ENCODE measurements at places on chromosomes 16 and 17.

GRCh38 chr16:24013864-24014645, 178.3 kb downstream of the PRKCB start:
- DNase-seq = peak; percentile 35

DNA sequence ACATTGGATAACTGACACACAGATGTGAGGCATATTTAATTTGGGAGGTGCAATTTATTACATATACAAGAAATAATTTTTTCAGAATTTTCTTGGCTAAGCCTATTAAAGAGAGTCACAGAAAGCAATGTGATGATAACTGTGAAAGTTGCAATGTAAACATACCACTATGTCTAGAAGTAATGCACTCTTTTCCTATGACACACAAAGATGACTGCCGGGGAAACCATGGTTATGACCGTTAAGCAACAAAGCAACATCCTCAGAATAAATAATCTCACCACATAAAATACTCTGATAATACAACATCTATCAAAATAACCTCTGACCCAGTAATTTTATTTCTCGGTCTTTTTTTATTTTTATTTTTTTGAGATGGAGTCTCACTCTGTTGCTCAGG, 10.5 kb upstream of the QRICH2 start:
- no peak for DNase-seq

DNA sequence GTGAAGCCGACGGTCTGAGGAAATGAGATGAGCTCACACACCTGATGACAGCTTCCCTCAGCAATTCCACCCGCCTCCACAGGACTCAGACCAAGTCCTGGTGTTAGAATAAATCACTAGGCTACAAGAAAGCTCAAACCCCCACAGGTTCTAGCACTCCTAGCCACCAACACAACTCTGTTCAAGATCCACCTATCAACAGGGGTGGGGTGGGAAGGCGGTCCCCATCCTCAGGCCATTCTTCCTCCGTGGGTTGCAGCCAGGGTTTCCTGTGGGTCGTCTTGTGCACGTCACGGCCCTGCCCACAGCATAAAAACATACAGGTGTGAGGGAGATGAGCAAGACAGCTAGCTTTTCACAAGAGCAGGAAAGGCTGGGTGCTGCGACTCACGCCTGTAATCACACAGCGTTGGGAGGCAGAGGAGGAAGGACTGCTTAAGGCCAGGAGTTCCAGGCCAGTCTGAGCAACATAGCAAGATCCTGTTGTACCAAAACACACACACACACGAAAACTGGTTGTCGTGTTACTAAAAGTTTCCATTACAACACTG, 81.1 kb downstream of the ANKRD11 start:
- DNase-seq = peak; percentile 34

GRCh38 chr16:49453983-49454382, 80.4 kb downstream of the C16orf78 start:
- DNase-seq = no peak

- no peak for DNase-seq
These were observed 59.4 kb downstream of the EFCAB5 start for GRCh38 chr17:30000755-30001257.

GRCh38 chr17:81238815-81239713, at the start of the genes NDUFAF8 and TEPSIN:
Gene NDUFAF8 (plus strand): TSS chr17:81239318. CDS start chr17:81239364, 46 bp downstream.
Gene TEPSIN (minus strand): TSS chr17:81239055. CDS start chr17:81239033, 22 bp downstream.
- peak; percentile 87 for DNase-seq

DNA sequence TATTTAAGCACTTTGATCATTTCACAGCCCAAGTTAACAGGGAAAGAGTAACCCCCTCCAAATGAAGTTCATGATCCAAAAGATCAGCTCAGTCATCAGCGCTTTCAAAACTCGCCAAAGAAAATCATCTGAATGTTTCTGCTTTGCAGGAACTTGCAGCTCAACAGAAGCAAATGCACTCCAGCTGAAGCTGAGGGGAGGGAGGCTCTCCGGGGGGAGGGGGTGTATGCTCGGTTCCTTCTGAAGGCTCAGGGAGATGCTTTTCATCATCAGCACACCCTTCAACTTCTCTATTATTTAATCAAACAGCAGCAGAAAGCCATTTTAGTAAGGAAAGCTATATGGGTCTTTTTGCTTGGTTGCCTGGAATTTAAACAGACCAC, 24.4 kb upstream of the ERN1 start:
- no peak for DNase-seq

GRCh38 chr17:47844814-47845715, 4.0 kb upstream of the SCRN2 start:
- no peak for DNase-seq

- no peak for DNase-seq
These were observed 17.4 kb downstream of the SALL1 start for GRCh38 chr16:51133688-51134087.

GRCh38 chr16:8678068-8678927, 3.9 kb downstream of the ABAT start:
- no peak for DNase-seq

- no peak for DNase-seq
These were observed 24.0 kb upstream of the CDC42EP4 start for GRCh38 chr17:73335591-73336407.

DNA sequence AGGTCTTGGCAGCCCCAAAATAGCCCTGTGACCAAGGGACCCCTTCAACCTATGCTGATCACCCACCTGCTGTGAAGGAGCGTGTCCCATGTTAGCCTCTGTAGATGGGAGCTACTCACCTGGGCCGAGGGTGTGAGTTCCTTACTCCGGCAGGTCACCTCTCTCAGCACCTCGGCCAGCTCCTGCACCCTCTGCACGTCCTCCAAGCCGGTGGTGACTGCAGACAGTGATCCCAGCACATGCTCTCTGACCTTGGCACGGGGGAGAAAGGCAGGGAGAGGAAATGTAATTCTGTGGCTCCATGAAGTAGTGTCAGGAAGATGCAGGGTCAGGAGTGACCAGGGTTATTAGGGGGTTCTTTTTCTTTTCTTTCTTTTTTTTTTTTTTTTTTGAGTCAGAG, 67.7 kb upstream of the BCO1 start:
- no peak for DNase-seq

DNA sequence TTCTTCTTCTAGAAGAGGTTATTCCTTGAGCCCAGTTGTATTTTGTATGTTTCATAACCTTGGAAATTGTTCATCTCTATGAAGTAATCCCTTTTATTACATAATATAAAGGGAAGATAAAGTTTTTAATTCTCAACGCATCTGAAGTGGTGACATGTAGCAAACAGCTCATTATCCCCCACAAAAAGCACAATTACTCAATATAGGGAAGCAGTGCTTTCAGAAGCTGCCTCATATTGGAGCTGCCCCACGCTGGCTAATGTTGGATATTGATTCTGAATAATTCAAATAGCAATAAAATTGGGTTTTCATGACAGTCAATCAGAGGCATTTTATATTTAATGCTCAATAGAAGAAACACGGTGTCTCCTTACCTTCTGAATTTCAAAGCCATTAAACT, 604.3 kb upstream of the RBFOX1 start:
- DNase-seq = no peak

DNA sequence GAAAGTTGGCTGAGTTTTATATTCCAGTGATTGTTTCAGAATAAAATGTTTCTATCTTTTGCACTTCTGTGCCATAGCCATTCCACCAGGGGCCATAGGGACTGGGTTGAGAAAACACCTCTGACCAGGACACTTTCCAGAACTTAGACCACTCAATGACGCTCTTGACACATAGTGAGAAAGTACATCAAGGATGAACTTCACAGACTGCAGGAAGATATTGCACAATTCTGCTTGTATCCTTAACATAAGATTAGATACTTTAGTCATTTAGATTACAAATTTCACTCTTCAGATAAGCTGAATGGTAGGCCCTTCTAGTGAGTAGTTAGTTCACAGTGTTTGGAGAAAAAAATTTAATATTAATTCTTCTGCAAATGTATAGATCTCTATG, 13.0 kb upstream of the MPHOSPH6 start:
- DNase-seq = no peak

GRCh38 chr16:11964761-11965551, at the start of gene TNFRSF17:
Gene TNFRSF17 (plus strand): TSS chr16:11965210. CDS start chr16:11965325, 115 bp downstream.
- DNase-seq = no peak

DNA sequence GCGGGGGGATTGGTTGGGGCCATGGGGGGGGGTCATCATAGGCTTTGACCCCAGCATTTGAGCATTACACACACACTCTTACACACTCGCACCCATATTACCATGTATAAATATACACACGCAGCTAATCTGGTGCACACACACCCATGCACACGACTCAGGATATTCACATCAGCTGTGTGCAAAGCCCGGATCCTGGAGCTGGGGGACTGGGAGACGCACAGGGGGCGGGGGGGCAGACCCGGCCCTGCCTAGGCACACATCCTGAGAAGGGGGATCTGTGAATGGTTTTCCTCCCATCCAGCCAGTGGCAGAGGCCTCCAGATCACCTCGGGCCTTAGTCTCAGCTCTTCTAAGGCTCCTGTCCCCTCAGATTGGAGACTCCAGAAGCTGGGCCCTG, 5.6 kb downstream of the ASGR2 start:
- DNase-seq = no peak

- DNase-seq = no peak
These were observed 124.7 kb downstream of the NPIPB5 start for GRCh38 chr16:22635357-22635761.

- no peak for DNase-seq
These were observed 84.6 kb downstream of the N4BP1 start for GRCh38 chr16:48525201-48526057.

DNA sequence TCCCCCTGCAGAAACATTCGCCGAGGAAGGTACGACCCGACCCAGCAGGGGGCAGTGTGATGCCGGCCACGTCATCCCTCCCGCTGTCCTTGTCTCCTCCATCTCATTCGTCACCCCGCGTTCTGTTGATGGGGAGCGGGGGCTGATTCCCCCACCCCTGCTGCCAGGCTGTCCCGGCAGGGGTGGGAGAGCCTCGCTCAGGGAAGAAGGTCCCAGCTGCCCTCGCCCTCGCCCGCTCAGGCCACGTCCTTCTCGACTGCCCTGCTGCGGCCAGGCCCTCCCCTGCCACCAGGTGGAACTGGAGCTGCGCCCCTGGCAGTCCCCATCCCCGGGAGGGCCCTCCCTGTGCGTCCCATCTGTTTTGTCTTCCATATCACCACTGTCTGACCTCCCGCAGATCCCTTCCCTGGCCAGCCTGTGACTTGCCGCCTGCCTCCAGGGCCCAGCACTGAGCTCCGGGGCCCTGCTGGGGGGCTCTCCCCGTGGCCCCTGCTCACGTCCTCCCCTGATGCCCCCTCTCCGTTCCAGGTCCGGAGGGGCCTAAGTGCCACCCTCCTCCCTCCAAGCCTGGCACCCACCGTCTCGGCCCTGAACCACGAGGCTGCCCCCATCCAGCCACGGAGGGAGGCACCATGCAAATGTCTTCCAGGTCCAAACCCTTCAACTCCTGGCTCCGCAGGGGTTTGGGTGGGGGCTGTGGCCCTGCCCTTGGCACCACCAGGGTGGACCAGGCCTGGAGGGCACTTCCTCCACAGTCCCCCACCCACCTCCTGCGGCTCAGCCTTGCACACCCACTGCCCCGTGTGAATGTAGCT, 20.6 kb downstream of the ADAM11 start:
- DNase-seq = peak; percentile 71

- DNase-seq = no peak
These were observed 410.6 kb downstream of the ZFHX3 start for GRCh38 chr16:72637306-72637705.

DNA sequence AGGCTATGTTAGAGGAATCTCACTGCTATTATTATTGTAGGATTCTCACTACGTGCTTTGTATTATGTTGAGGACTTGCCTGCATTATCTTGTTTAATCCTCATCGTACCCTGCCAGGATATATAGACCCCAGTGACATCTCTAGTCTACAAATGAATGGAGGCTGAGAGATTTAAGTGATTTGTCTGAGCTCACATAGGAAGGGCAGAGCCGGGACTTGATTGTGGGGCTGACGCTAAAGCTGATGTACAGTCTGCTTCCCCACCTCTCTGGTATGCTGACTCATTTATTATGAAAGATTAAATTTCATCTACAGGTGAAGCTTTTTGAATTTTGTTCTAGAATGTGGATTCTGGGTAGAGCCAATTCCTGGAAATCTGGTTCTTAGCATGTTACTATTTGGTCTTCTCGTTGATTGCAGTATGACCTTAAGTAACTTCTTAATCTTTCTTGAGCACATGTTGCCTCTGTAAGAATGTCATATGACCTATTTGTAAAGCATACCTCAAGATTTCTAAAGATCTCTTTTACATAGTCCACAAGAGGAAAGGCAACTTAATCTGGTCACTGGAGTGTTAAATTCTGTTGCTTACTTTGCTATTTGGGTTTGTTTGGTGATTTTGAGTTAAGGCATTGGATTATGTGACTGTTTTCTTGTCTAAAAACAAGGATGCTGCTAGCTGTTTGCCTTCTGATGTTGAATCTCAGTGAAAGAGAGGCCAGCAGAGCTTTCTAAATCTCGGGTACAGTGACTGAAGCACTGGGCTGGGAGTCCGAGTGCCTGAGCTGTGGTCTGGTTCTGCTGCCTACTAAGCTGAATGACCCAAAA, 12.4 kb downstream of the METTL9 start:
- no peak for DNase-seq

- peak; percentile 97 for DNase-seq
These were observed at the start of gene GSPT1 for GRCh38 chr16:11915644-11916523. Gene GSPT1 (minus strand): TSS chr16:11915956. CDS start chr16:11915720, 236 bp downstream.

- no peak for DNase-seq
These were observed 19.1 kb downstream of the TRARG1 start for GRCh38 chr17:1298606-1299005.

DNA sequence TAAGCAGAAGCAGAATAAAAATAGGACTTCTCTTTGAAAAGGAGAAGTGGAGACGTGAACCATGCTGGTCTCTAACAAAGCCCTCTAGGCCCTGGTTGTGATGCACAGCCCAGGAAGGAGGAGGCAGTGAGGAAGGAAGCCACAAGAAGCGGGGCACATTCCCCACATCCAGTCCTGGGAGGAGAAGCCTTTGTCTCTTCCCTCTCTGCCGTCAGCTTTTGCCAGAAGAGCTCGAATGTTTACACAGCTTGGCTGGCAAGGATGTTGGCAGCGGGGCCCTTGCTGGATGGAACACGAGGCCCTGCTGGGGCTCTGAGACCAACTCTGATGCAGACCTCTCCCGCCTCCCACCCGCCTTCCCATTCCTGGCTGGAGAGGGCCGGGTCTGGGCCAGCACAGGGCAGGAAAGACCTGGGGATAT, 91.3 kb downstream of the MAF start:
- no peak for DNase-seq

DNA sequence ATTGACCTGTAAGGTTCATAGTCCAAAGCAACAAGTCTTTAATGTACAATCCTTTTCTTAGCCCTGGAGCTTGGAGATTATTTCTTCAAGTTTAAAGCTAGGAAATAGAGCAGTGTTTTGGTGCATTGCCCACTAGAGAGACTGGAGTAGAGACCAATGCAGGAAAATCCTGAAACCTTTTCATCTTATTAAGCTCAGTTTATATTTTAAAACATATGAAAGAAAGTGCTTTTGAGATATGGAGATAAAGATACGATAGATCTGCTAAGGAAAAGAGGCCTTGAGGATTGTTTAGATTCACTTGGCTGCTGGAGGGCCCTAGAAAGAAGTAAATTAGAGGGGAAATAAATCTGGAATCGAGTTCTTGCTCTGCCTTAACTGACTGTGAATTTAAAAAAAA, 212.0 kb downstream of the GRIN2A start:
- DNase-seq = no peak

GRCh38 chr17:4856271-4856936, 23.3 kb downstream of the MINK1 start:
- DNase-seq = no peak

Data from stimulated activated CD8-positive, alpha-beta memory T cell treated with anti-CD3 and anti-CD28 coated beads, Interleukin-4, amount 100 ng/mL, for 1 hour (primary cell).